CD14-positive monocyte (primary cell): ENCODE measurements at places on chromosomes 3 and 15. TPM values are rescaled to one million over a fixed set of nuclear protein-coding genes. Genes with fewer than 3 reads are reported as not detected.

The SAMMSON gene
- not detected for polyA plus RNA-seq

The CCPG1 gene
- 7.0 and 21.1 TPM in 2 replicates for polyA plus RNA-seq

The VGLL3 gene
- polyA plus RNA-seq = not detected

DNA sequence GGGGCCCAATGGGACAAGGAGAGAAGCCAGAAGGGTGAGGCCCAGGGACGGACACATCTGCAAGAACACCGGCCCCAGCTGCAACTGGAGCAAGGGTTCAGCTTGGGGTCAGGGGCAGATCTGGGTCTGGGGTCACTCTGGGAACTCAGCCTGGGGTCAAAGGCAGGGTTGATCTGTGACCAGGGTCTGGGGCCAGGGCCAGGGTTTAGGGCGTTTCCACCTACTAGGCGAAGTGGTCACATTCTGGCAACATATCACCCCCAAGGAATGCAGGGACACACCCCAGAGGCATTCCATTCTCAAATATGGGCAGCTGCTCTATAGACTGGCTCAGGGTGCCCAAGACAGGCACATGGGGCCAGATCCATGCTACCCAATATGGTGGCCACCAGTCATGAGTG is 9.0 kb downstream of the UROC1 start:
- DNase-seq = no peak
- H3K4me1 ChIP-seq = no peaks in the 10 kb centered on the region
- no peaks in the 10 kb centered on the region for H3K27me3 ChIP-seq
- H3K4me3 ChIP-seq = no peak overlapping the region

GRCh38 chr15:70240820-70241430 is 143.2 kb upstream of the TLE3 start:
- H3K27ac ChIP-seq = no peak overlapping the region
- no peaks in the 10 kb centered on the region for H3K27me3 ChIP-seq
- H3K4me1 ChIP-seq = peaks cover 38% of the 10 kb centered on the region
- no peak for DNase-seq

DNA sequence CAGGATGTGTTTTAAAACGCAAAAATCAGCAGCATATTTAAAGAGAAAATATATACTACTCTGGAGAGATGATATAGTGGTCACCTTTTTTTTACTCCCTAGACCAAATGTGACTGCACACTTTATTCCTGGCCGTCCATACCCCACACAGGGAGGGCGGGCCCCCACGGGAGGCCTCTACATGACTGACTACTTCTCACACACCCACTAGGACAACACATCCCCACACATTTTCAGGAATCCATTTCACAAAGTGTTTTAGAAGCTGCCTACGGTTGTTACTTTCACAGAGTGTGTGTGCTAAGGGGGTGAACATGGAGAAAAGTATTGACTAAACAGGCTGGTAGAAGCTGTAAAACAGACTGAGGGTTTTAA is 67.9 kb downstream of the CHSY1 start:
- H3K27ac ChIP-seq = no peak overlapping the region
- H3K4me1 ChIP-seq = peaks cover 13% of the 10 kb centered on the region
- peaks cover 46% of the 10 kb centered on the region for H3K36me3 ChIP-seq
- H3K27me3 ChIP-seq = no peaks in the 10 kb centered on the region

GRCh38 chr3:119767936-119768601 is 13.8 kb upstream of the NR1I2 start:
- no peak overlapping the region for H3K4me3 ChIP-seq
- H3K27ac ChIP-seq = no peak overlapping the region
- H3K36me3 ChIP-seq = no peaks in the 10 kb centered on the region

- H3K36me3 ChIP-seq = no peaks in the 10 kb centered on the region
- no peak for DNase-seq
- H3K4me3 ChIP-seq = no peak overlapping the region
These were observed 12.1 kb upstream of the THSD4 start for GRCh38 chr15:71103102-71103676.

GRCh38 chr3:59605318-59605717 is 555.5 kb upstream of the CFAP20DC start:
- no peak overlapping the region for H3K4me3 ChIP-seq
- H3K27me3 ChIP-seq = no peaks in the 10 kb centered on the region
- no peak overlapping the region for H3K27ac ChIP-seq
- no peak for DNase-seq
